ENCODE measurements at places on chromosomes 6 and 20. TPM values are rescaled to one million over a fixed set of nuclear protein-coding genes. Genes with fewer than 3 reads are reported as not detected.

The WFDC10B gene
- total RNA-seq, result not detected

The OPRL1 gene
- 1.0 TPM for total RNA-seq

The PCK1 gene
- 0.06 TPM for total RNA-seq

The FRK gene
- total RNA-seq, result 1.4 TPM

The LHFPL5 gene
- 0.09 TPM for total RNA-seq

The PHACTR1 gene
- total RNA-seq, result not detected

The NOL7 gene
- total RNA-seq, result 65.3 TPM

The CLIC5 gene
- not detected for total RNA-seq

The PSORS1C2 gene
- total RNA-seq, result not detected

The TMEM217 gene
- total RNA-seq, result 0.82 TPM

The RNF146 gene
- 10.2 TPM for total RNA-seq

The FLRT3 gene
- 1.9 TPM for total RNA-seq

The LTA gene
- not detected for total RNA-seq

The GGTLC1 gene
- total RNA-seq, result not detected

The PRL gene
- not detected for total RNA-seq

Data from A549 treated with Hydrocortisone at 1 μM for 4 hours (cell line).